Stimulated activated CD8-positive, alpha-beta memory T cell treated with anti-CD3 and anti-CD28 coated beads, Interleukin-4, amount 100 ng/mL, for 48 hours (primary cell): ENCODE measurements at places on chromosomes 7 and 10.

- no peak for DNase-seq
These were observed 225.0 kb upstream of the FAM3C start for GRCh38 chr7:121620953-121621606.

GRCh38 chr10:87659571-87660483, at the start of gene PAPSS2:
Gene PAPSS2 (plus strand): TSS chr10:87659878. CDS start chr10:87659982, 104 bp downstream.
- peak; percentile 34 for DNase-seq

DNA sequence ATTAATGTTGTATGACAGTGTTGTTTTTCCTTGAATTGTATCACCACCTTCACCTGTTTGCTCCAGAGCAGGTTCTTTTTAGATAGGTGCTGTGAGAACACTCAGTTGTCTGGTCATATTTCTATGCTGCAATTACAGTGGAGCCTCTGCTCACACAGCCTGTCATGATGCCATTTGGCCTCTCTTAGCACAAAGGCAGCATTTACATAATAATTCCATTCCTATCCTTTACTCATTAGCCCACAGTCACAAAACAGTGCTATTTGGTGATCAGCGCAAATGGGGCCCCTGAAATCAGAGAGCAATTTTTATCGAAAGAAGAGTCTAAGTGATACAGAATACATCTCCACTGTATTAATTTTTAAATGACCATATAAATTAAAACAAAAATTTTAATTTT, 13.8 kb upstream of the DGKI start:
- no peak for DNase-seq

GRCh38 chr10:132466520-132467463, 69.8 kb downstream of the PWWP2B start:
- DNase-seq: no peak

GRCh38 chr10:12965571-12965970, 35.9 kb downstream of the CCDC3 start:
- DNase-seq: no peak

- DNase-seq: no peak
These were observed 30.1 kb downstream of the RBM33 start for GRCh38 chr7:155674556-155674955.

- no peak for DNase-seq
These were observed 157.5 kb downstream of the LYZL1 start for GRCh38 chr10:29446327-29446726.

- no peak for DNase-seq
These were observed 7.8 kb downstream of the GPER1 start for GRCh38 chr7:1095621-1096155.

- no peak for DNase-seq
These were observed 502 bp downstream of the ZNF3 start for GRCh38 chr7:100080907-100081534.

GRCh38 chr10:87860156-87860795, 3.1 kb downstream of the KLLN start:
- no peak for DNase-seq

GRCh38 chr7:2134740-2135139, 98.0 kb downstream of the MAD1L1 start:
- DNase-seq: no peak

GRCh38 chr10:118271671-118272070, 70.5 kb downstream of the FAM204A start:
- no peak for DNase-seq

DNA sequence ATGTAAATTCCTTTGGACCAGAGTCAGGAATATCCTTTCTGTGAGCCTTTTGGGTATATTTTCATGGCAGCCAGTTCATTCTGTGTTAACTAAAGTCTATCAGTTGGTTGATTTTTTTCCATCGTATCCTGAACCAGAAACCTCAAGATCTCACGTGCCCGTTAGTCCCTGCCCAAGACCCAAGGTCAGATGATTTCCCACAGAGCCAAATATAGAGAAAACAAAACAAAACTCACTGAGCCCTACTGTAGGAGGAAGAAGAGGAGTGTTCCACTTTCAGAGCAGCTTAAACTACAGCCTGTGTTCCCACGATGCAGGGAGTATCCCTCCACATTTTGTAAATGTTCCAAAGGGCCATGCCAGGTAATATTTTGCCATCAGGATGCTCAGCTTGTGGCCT, 96.0 kb upstream of the ADO start:
- no peak for DNase-seq

DNA sequence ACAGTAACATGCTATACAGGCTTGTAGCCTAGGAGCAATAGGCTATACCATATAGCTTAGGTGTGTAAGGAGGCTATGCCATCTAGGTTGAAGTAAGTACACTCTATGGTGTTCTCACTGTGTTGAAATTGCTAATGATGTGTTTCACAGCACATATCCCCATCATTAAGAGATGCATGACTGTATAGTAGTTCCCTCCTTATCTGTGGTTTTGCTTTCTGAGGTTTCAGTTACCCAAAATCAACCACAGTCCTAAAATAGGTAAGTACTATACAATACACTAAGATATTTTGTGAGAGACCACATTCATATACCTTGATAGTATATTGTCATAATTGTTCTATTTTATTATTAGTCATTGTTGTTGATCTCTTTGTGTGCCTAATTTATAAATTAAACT, 12.7 kb downstream of the FZD1 start:
- DNase-seq: no peak

DNA sequence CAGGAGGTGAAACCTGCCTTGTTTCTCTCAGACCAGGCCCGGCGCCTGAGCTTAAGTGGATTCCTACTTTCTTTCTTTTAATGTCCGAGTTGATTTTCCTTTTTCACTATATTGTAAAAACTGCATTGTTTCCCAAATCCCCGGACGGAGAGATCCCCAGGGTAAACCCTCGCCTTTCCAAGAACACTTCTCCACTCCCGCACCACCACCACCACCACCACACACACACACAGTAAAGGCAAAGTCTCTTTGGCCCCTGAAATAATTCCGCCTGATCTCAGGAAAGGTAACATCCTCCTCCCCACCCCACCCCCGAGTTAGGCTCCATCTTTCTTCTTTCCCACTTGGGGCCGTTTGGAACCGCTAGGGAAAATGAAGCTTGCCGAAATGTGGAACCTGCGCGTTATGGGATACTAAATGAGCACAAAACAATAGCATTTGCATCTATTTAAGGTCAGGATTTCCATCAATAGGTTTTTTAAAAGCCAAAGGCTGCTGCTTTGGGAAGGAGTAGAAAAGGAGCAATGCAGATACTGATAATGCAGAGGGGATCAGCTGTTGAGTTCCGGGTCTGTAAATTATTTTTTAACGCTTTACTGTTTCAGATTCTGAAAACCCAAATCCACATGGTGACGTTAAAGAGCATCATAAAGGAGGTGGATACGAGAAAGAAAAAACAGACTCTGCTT, 2.5 kb downstream of the HPSE2 start:
- DNase-seq: no peak

- no peak for DNase-seq
These were observed 363.0 kb downstream of the SH2D4B start for GRCh38 chr10:80900661-80901060.

DNA sequence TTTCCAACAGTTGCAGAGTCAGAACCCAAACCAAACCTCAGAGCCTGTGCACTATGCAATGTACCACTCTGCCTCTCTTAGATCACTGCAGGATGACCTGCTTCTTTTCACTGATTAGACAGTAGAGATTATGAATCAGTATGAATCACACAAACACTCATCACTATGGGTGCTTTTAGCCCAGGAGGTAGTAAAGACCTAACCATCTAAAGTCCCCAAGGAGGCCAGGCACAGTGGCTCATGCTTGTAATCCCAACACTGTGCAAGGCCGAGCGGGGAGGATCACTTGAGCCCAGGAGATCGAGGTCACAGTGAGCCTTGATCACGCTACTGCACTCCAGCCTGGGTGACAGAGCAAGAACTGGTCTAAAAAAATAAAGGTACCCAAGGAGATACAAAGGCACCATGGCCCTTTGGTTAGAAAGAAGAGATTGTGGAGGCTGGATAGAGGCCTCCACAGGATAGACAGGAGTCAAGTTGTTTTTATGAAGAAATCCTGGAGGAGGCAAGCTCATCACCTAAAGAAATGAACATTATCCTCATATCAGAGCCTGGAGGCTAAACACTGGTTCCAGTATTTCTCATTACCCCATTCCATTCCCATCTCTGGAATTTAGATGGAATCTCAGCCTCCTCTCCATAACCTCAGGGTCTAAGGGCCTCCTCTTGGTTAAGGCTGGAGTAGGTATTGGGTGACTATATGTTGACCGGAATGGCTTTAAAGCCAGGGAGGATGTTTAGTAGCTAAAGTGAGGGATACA, 12.9 kb downstream of the SEC31B start:
- peak; percentile 57 for DNase-seq

DNA sequence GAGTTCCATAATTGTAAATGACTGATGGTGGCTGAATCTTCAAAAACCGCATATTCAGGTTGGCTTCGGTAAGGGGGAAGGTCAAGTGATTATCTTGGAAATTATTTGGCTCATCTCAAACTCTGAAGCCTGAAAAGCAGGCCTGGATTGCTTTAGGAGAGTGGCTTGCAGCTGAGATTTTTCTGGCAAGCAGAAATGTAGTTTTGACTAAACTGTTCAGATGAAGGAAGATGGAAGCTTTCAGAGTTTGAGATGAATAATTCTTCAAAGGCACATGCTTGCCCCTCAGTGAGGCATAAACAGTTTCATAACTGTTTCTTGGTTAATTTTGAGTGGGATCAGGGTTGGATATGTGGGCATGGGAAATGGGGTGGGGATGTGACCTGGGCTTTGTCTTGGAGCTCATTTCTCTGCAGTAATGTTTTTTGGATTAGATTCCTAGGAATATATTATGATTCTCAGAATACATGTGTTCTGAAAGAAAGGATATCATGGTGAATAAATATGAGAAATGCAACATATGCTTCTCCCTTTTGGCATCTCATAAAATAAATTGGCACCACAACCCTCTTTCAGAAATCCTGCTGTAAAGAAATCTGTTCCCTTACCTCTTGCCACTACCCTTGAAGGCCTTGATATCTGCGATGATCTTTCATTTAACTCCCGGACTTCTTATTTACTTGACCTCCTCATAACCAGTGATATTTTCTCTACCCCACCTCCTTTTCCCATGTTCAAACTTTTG, 469.2 kb downstream of the ADRA2A start:
- no peak for DNase-seq

GRCh38 chr10:129500617-129501339, 33.7 kb downstream of the MGMT start:
- DNase-seq: no peak

- DNase-seq: peak; percentile 29
These were observed at the start of gene MAGI2 for GRCh38 chr7:79453558-79454360. Gene MAGI2 (minus strand): TSS chr7:79453667. CDS start chr7:79453320, 347 bp downstream.

DNA sequence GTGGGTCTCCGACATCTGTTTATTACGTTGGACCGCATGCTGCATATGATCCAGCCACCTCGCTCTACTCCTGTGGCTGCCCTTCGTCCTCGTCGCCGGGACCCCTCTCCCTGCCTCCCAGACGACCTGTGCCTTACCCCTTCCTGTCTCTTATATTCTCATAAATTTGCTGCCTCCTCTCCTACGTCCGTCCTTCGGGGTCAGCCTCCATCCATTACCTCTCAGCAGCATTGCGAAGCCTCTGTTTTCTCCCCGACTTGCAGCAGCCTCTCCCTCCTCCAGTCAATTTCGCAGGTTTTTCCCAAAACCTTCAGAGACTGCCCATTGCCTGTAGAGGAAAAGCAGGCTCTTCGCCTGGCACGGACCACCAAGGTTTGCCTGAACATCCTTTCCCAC, 39.4 kb upstream of the LEP start:
- no peak for DNase-seq

DNA sequence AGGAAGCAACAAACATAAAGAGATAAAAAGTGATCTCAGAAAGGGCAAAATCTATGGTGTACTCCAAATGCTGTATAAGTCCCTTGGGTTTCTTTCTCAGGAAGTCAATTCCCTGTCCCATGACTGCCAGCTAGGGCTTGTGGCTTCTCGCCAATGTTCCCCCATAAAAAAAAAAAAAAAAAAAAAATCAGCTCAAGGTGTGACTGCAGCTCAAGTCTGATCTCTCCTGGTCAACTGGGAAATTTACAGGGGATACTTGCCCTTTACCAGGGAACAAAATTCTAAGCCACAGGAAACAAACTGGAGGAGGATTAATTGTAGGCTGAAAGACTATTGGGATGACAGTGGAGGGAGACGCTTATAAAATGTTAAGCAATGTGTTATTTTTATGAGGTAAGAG, 76.0 kb downstream of the PCGF5 start:
- no peak for DNase-seq

- no peak for DNase-seq
These were observed 965.1 kb downstream of the CCSER2 start for GRCh38 chr10:85293483-85293882.

GRCh38 chr7:71925663-71926062, 486.5 kb downstream of the CALN1 start:
- no peak for DNase-seq

DNA sequence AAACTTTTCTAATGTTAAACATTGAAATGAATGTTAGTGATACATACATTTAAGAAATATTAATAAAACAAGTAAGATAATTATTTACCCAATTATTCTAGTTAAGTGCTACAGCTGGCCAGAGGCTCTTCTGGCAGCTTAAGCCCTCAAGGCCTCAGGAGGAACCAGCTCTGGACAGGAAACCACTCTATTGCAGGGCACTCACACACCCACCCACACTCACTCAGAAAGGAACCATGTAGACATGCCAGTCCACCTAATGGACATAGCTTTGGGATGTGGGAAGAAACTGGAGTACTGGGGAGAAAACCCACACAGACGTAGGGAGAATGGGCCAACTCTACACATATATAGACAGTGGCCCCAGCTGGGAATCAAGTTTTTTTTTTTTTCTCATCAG, 28.2 kb downstream of the UMAD1 start:
- no peak for DNase-seq

DNA sequence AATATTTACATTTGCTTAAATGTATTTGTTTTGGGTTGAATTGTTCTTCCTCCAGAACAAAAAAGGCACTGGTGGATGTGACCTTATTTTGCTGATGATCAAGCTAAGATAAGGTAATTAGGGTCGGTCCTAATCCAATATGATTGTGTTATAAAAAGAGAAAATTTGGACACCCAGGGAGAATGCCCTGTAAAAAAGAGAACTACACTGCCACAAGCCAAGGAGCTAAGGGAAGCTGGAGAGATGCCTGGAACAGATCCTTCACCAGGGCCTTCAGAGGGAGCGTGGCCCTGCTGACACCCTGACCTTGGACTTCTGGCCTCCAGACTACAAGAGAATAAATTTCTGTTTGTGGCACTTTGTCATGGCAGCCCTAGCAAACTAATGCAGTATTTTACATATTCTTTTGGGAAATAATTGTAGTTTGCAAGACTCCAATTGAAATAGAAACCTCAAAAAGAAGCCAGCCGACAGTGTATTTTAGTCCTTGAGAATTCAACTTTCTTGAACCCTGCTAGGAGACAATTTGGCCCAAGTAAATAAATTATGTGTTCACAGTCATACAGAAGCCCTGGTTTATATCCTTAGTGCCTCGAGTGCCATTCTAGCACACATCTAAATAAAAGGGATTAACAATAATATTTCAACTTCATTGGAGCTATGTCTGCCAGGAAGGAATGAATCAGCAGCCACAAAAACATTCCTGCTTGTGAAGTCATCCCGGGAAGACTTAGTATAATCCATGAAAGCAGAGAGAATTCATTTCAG, 164.6 kb downstream of the PKD1L1 start:
- no peak for DNase-seq
